ENCODE measurements at places on chromosomes 13 and 19.

GRCh38 chr13:50626101-50626547 is 217.4 kb downstream of the DLEU7 start:
- DNase-seq: no peak

DNA sequence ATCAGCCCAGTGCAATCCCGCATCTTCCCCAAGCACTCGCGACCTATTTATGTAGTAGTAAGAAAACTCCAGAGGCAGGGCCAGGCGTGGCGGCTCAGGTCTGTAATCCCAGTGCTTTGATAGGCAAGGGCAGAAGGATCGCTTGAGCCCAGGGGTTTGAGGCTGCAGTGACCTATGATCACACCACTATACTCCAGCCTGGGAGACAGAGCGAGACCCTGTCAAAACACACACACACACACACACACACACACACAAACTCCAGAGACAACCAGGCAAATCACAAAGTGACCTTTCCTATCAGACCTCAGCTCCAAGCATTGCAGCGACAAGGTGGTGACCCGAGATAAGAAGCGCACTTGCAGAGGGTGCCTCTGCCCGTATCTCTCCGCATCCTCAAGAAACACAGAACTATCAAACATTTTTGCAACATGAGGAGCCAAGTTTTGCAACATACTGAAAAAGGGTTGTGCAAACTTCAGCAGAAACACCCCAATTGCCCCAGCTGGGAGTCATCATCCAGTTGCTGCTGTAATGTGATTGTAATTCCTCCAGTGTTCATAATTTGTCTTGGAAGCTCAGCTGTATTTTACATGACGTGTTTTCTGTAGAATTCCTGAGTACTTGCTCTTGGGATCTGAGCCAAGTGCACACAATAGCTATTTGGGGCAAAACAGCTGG is 8.7 kb upstream of the KLF2 start:
- no peak for DNase-seq

- no peak for DNase-seq
Observed at GRCh38 chr19:37943480-37943879, 36.5 kb downstream of the SIPA1L3 start.

DNA sequence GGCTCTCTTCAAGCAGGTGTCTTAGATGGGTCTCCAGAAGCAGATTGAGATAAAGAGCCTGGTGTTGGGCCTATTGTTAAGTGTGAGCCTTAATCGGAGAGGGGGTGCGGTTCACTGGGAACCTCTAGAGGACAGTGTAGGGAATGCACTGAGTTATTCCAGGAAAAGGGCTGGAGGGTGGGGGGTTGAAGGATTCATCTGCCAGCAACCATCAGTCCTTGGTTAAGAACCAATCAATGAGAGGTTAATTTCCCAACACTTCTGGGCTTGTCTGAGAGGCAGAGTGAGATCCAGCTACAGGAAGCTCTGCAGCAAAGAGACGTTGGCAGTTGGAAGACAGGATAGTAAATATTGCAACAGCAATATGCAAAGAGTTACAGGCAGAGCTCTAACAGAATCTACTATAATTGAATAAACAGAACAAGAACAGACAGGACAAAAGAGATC is 28.7 kb downstream of the CYP4F2 start:
- DNase-seq: no peak

DNA sequence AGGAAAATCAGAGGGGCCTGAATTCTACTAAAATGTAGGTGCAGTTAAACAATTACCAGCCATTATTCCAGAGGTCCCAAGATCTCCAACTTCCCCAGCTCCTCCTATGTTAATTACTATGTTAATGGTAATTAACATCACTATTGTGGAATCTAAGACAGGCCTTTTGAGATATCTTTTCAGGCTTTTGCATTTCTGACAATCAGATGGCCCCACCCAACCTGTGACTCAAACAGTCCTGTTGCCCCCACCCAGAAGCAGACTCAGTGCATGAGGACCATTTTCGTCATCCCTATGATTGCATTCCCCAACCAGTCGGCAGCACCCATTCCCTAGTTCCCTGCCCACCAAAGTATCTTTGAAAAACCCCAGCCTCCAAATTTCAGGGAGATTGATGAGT is 8.5 kb upstream of the ZNF30 start:
- no peak for DNase-seq

- peak; percentile 35 for DNase-seq
Observed at GRCh38 chr19:7916103-7916954, 1.7 kb downstream of the TGFBR3L start.

DNA sequence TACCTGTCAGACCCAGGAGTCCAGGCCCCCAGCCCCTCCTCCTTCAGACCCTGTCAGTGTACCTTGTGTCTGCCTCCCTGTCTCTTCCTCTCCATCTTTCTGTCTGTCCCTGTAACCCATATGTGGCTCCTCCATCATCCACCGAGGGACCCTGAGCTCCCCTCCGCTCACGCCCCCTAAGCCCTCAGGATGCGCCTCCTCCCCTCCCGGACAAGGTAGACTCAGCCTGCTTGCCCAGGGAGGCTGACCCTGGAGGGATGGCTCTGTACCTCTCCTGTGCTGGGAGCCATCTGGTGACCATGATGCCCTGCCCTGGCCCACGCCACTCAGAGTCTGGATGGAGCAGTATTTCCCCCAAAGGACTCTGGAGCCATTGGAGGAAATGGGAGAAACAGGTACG is 1.0 kb upstream of the CAPN12 start:
- no peak for DNase-seq

DNA sequence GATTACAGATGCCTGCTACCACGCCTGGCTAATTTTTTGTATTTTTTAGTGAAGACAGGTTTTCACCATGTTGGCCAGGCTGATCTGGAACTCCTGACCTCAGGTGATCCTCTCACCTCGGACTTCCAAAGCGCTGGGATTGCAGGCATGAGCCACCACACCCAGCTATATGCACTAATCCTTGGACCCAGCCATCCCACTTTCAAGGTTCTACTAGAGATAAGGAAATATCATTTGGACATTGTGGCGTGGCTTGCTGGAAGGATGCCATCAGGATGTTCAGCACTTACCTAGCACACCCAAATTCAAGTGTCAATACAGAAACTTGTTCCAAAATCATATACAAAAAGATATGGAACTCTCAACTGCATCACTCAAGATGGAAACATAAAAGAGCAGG is 136.4 kb downstream of the ABCC4 start:
- no peak for DNase-seq

DNA sequence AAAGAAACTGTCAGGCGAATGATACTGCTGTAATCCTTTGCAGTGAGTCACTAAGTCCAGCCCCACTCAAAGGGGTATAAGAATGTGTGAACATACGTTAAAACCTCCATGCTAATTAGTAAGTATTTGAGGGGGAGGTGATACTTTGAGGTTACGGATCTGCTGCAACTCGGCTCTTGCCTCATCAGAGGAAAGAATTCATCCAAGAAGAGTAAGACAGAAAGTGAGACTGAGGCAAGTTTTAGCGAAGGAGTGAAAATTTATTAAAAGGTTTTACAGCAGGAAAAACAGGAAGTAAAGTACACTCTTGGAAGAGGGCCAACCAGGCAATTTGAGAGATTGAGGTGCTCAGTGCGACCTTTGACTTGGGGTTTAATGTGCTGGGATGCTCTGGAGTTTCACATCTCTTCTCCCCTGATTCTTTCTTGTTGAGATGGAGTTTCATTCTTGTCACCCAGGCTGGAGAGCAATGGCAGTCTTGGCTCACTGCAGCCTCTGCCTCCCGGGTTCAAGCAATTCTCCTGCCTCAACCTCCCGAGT is 9.8 kb downstream of the CLEC4M start:
- no peak for DNase-seq

DNA sequence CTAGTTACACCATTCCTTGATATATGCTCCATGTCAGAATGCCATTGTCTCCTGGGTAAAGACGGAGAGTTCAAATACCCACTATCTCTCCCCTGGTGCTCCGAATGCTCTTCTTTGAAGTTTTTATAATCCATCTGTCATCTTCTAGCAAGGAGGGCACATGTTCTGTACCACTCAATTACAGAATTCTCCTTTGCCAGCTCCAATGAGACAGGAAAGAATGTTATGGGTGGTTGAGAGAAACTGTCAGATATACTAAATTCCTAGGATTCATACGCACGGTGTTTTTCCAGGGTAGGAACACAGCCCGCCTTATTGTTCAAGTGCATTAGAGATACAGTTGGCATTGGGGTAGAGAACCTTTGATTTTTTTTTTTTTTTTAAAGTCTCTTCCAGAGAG is 118.0 kb upstream of the ZNF536 start:
- DNase-seq: no peak

DNA sequence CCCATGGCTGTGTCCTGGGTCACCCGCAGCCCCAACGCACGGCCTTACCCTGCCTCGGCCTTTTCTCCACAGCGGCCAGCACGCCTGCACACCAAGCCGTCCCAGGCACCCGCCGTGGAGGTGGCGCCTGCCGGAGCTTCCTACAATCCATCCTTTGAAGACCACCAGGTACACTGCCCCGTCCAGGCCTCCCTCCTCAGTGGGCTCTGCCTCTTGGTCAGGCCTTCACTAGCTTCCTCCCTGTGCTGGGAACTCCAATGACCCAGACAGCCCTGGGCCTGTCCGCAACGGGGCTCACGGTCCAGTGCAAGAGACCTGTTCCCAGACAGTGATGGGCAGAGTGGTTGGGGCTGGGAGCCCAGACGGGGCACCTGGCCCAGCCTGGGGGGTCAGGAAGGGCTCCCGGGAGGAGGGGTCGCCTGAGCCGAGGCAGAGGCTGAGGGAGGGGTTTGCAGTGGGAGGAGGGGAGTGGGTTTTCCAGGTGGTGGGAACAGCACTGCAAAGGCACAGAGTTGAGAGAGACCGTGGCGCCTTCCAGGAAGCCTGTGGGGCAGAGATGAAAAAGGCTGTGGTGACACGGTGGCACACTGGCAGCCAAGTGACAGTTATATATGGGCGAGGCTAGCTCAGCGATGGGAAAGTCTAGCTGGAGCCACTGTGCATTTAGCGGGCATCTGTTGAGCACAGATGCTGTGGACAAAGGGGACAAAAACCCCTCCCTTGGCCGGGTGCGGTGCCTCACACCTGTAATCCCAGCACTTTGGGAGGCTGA is 7.3 kb downstream of the NOP53 start:
- DNase-seq: no peak

GRCh38 chr19:18780631-18781030 is 10.5 kb downstream of the COMP start:
- DNase-seq: no peak

- DNase-seq: no peak
Observed at GRCh38 chr19:18436671-18437490, 1.1 kb downstream of the ISYNA1 start.

- DNase-seq: no peak
Observed at GRCh38 chr13:105914291-105915036, 621.0 kb downstream of the EFNB2 start.

DNA sequence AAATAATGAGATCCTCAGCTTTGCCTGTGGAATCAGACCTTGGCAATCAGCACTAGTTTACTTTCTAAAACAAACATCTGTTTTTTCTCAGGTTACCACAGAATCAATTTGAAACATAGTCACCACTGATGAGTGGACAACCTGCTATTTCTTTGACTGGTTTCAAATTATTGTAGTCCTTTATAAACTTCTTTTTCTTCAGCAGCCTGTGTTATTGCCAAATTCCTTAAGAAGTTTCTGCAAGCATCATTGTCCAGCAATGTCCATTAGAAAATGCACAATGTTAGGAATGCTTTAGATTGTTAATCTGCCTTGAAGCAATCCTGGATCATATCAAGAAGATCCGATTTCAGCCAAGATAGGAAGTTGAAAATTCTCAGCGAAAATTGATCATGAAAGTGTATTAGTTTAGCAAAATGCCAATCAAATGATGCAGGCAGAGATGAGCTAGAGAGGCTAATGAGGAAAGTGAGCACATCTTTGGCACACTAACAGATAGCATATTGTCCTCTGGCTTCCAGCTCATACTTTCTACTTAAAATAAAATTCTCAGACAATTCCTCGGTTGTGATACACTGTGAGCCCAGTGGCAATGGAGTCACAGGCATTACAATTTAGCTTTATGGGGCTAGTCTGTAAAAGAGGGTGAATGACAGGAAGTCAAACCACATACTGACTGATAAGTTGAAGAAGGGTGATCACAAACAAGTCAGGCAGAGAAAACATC is 270.6 kb downstream of the SLITRK6 start:
- no peak for DNase-seq

All from NCI-H510A treated with DMSO at 0.1 percent for 48 hours (cell line).